ENCODE measurements at places on chromosomes 3 and 15.
A peak's percentile ranks its signal among the peaks of the same experiment; 100 is the strongest.

DNA sequence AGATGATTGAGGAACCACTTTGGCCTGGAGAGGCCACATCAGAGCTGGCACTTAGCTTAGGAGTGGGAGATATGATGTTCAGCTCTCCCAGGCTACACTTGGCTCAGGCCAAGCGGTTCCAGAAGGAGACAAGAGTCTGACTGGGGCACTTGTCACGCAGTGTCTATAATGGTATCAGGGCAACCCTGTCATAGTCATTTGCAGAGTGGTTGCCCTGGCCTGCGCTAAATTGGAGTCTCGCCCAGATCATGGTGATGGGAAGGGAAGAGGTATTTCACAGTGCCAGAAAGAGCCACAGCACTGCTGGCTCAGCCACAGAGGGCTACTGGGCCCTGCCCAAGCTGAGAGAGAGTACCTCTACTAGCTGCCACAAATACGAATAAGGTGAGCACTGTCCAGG lies 186.9 kb upstream of the CRBN start:
- DNase-seq, result no peak

DNA sequence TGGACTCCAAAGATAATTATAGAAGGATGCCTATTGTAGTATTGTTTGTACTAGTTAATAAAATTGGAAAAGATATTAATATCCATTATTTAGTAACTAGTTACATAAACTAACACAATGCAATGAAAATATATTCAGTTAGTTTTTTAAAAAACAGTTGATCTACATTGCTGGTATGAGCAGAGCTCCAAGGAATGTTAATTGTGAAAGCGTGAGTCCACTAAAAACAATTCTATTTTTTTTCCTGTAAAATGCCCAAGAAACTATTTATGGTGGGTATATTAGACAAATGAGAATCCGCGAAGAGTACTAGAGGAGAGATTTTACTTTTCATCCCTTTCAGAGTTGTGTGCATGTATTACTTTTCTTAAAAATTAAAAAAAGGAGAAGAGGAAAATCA lies 104.3 kb downstream of the MCTP2 start:
- no peak for DNase-seq

- no peak for DNase-seq
Observed at GRCh38 chr3:97430601-97431000, 334.0 kb upstream of the ARL6 start.

- no peak for DNase-seq
Observed at GRCh38 chr3:111768571-111769100, 90.4 kb upstream of the PHLDB2 start.

- DNase-seq, result no peak
Observed at GRCh38 chr15:78390826-78391225, 47.2 kb upstream of the IREB2 start.

DNA sequence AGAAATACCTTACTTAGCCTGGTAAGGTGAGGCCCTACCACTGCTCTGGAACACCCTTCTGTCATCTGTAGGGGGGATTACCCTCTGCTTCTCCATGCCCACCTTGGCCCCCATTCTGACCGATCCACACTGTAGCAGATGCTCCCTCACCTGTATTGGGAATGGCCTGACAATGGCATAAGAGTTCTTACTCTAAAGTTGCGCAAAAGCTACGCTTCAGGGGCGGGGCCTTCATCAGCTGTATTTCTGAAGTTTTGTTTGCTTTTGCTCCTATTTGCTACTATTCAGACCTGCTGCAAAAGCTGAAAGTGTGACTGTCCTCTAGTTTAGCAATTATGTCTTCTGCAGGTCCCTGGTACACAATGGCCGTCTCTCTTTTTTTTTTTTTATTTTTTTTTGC lies 252.6 kb downstream of the TLE3 start:
- no peak for DNase-seq

DNA sequence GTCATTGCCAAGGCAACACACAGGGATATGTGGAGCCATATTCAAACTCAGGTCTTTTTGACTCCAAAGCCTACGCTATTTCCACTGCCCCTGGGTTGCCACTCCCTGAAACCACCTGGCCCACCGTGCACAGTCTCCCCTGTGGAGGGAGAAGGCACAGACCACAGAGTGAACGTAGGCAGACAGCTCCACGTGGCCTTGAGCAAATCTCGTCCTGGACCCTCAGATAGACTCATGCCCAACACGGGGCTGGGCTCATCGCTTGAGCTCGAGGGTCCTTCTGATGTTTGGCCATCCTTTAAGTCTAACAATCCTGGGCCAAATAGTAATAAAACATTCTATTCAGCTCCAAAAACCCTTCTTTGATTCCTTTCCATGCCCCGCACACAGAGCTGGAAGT lies 72.0 kb downstream of the CPN2 start:
- DNase-seq, result no peak

GRCh38 chr3:113304856-113305540 lies 93.6 kb downstream of the BOC start:
- no peak for DNase-seq

GRCh38 chr15:80978685-80979329 lies 10.8 kb downstream of the MESD start:
- DNase-seq, result no peak

GRCh38 chr3:39128951-39129350 lies 21.5 kb downstream of the TTC21A start:
- DNase-seq, result no peak

- DNase-seq, result no peak
Observed at GRCh38 chr3:26505399-26505798, 117.2 kb upstream of the LRRC3B start.

DNA sequence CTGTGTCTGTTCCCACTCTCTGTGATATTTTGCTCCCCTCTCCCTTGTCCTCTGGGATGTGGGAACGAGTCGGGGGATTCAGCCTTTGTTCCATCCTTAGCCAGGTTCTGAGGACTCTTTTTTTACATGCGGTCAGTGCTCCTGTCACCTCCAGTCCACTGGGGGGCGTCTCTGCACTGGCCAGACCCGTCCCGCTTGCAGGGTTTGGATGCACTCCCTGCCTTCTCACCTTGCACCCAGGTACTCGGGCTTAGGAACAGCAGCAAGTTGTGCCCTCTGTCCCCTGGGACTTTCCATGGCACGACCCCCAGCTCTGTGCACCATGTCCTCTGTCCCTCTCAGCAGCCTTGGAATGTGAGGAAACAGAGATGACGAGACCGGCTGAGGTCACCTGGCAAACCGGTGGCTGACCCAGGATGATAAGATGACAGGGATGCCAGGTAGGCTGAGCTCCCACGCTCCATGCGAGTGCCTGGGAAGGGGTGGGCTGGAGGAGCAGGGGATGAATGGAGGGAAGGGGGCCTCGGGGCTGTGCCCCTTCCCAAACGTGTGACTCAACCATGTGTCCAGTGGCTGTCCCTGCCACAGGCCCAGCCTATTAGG lies 27.3 kb upstream of the FGD5 start:
- DNase-seq, result peak; percentile 33

GRCh38 chr3:153246331-153246730 lies 84.3 kb downstream of the RAP2B start:
- DNase-seq, result no peak

DNA sequence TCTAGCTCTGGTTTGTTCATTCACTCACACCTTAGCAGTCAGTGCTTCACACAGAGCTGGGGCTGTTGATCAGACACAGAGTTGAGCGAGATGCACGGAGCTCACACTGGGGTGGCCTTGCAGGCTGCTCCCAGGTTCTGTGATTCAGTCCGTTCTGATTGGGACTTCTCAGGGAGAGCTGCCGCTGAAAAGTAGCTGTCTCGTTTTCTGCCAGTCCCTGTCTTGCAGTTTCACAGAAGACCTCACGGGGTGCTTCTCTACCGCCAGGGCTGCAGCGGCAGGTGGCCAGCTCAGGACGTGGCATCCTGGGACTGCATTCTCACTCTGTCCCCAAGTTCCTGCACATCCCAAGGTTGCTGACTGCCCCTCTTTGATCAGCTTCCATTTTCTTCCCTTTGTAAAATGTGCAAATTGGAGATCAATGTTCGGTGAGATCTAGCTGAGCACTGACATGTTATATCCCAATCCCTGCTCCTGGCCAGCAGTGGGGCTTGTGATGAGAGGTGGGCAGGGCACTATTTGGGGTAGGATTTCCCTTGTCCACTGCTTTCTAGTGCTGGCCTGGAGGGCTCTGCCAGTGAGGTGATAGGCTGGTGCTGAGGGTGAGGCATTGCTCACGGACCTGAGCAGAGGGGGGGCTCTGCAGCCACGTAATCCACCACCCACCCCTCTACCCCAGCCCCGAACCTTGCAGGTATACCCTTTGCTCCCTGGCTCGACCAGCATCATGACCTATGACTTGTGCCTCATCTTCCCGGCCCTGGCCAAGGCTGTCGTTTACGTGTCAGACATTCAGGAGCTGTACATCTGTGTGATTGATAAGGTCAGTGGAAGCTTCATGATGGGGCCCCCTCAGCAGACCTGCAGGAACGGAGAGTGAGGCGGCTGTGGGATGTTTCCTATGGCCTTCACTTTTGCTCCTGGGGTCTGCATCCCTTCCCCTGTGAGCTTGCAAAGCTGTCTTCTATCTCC lies 5.3 kb upstream of the TXNRD3 start:
- DNase-seq, result no peak

GRCh38 chr3:129245141-129245540 lies 4.3 kb upstream of the COPG1 start:
- DNase-seq, result no peak

DNA sequence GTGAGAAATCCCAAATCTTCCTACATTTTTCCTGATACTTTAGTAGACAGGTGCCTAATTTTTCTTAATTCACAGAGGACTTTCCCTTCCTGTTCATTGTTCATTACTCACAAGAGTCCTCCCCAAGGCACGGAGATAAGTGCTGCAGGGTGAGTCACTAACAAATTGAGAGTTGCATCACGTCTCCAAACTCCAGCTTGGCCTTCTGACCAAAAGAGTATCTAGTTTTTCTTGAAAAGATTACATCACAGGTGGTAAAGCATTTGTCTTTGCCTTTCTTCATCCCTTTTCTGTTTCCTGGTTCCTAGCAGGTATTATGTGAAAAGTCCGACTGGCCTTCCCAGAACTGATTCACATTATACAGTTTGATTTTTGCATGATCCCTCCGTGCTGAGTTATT lies 24.9 kb upstream of the RASGRP1 start:
- no peak for DNase-seq

DNA sequence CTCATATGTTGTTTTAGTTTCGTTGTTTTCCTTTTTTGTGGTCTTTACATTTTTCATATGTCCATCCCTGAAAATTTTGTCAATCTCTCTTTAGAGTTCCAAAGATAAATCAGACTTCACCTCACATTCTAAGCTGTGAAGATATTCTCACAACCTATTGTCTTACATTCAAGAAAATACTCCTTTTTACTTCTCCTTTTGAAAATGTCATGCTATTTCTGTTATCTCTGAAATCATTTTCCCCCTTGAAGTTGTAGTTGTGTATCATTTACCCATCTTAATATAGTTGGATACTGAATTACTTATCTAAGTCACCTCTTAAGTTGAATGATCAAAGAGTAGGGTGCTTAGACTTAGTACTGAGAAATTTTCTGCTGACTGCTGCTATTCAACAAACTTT lies 74.3 kb downstream of the DCUN1D1 start:
- DNase-seq, result no peak

DNA sequence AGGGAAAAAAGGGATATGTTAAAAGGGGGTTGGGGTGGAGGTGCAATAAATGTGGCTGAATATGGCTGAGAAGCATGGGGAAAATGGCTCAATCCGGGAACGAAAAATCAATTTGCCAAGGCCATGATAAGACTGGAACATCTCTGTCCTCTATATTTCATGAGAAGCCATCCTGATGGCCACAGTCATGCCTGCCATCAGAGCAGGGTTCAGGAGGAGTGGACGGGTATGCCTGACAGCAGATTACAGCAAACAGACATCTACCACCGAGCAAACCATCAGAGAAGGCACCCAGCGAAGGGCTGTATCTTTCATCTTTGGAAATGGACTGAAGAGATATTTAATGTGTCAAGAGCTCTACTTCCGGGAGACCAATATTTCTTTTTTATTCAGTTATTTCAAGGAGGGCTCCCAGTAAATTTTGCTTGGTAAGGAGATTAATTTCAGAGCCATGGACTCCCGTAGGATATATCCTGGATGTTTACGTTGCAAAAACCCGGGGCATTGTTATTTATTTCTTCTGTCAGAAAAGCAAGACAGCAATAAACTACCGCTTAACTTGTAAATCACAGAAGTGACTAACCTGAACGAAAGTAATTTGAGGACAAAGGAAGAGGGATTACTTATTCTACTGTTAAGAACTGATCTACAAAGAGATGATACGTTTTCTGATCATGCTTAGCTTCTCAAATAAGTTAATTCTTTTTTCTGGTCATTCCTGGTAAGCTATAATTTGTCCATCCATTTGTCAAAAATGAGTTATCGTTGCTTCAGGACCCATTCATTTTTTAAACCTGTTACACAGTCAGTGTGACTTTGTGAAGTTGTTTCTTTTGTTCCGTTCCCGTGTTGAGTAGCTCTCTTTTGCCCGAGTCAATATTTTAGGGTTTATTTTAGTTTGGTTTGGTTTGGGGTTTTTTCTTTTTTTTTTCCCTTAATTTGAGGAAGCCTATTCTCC lies 80.6 kb upstream of the CHD2 start:
- no peak for DNase-seq

GRCh38 chr3:50336452-50337174 lies 4.0 kb downstream of the RASSF1 start:
- no peak for DNase-seq

GRCh38 chr3:9420850-9421549 lies 23.6 kb downstream of the SETD5 start:
- no peak for DNase-seq

- DNase-seq, result no peak
Observed at GRCh38 chr15:73079565-73079964, 27.3 kb downstream of the NEO1 start.

Data from T-helper 2 cell (primary cell).